ENCODE measurements at places on chromosomes 16 and 17. TPM values are rescaled to one million over a fixed set of nuclear protein-coding genes. Genes with fewer than 3 reads are reported as not detected.

GRCh38 chr16:89377453-89377848 lies 112.9 kb downstream of the ANKRD11 start:
- DNase-seq = no peak

GRCh38 chr16:15976929-15977637 lies 27.7 kb downstream of the ABCC1 start:
- no peak for DNase-seq

- no peak for DNase-seq
Measured at GRCh38 chr17:75417054-75417580, 11.6 kb upstream of the GRB2 start.

- no peak for DNase-seq
Measured at GRCh38 chr16:19431636-19432340, 14.1 kb downstream of the TMC5 start.

DNA sequence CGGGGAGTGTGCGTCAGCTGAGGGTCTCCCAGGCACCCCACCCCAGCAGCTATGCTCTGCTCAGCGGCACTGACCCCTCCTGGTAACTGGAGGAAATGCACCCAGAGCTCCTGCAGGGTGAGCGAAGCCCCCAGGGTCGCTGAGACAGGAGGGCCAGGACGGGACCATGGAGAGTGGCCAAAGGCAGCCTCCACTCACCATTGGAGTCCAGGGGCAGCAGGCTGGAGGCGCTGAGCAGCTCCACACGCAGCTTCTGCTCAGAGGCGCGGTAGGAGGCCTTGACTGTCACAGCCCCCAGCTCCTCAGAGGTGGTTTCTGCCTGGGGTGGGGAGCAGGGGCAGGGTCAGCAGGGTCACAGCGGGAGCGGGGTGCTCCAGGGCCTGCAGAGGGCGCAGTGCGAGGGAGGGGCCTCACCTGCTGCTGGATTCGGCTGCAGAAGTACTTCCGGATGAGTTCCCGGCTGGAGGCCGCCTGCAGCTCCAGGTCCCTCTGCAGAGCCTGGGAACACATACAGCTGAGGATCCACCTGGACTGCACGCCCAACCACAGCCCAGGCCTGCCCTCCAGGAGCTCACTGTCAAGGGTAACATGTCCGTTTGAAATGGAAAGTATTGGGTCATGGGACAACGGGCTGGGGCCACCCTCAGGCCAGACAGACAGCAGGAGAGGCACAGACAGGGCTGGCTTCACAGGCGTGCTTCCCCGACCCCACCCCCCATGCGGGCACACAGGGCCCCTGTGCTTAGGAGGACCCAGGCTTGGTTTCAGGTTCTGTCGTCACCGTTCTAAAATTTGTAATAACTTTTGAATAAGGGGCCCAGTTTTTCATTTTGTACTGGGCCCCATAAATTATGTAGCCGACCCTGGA lies 13.8 kb downstream of the UNC13D start:
- DNase-seq = no peak

DNA sequence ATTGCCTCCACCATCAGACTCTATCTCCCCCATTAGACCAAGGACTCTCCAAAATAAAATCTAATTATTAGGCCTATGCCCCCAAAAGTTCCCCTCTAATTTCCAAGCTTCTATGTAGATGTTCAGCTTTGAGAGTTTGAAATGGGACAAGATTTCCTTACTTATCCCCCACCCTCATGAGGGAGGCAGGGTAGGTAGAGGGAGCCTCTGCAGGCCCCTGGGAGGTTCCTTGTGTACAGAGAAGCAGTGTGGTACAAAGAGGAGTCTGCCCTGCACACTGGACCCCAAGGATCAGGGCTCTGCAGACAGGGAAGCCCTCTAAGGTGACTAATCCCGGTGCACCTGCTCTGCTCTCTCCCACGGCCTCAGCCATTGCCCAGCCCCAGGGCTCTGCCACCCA lies 2.5 kb downstream of the KRT17 start:
- no peak for DNase-seq

DNA sequence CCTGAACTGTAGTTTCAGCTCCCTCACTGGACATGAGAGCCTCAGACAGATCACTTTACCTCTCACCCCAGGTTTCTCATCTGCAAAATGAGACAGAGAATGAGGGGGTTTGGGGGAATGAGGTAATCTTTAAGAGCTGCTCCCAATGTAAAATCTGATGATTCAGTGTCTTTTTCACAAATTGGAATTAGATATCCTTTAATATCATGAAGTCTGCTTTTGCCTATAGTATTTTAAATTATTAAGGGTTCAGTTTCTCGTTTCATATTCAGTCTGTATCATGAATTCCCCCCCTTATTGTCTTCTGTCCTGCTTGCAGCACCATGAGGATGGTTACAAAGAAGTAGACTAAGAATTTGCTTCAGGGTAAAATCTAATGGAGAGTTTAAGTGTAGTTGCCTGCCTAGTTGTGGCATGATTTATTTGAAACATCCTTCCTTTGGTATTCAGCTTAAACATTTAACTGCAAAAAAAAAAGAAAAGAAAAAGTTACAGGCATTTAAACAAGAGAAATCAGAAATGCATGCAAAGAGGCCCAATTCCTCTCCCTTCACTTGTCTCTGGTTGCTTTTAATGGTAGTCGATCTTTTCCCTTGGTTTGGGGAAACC lies 77.3 kb downstream of the WNT3 start:
- no peak for DNase-seq

- no peak for DNase-seq
Measured at GRCh38 chr16:3401719-3402397, 843 bp downstream of the ZNF174 start.

Gene SLC5A10
- total RNA-seq = not detected

Gene KLHL10
- total RNA-seq = not detected

Gene TUBG1
- 44.7 TPM for total RNA-seq

Gene CDRT15
- total RNA-seq = not detected

Gene KRT17
- total RNA-seq = 3,327 TPM
